Activated T-helper 1 cell treated with Interleukin-2 at 50 U/mL for 16 hours (primary cell): ENCODE measurements at places on chromosomes 5 and 9.

DNA sequence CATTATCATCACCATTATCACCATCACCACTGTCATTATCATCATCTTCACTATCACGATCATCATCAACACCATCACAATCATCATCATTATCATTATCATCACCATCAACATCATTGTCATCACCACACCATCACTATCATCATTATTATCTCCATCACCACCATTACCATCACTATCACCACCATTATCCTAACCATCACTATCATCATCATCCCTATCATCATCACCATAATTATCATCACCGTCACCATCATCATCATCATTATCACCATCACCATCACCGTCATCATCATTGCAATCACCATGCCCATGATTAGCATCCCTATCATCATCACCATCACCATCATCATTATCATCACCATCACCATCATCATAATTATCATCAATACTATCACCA, 311.9 kb downstream of the IRX2 start:
- no peak for DNase-seq

GRCh38 chr9:111913159-111913558, 16.5 kb downstream of the UGCG start:
- no peak for DNase-seq

- no peak for DNase-seq
Observed at GRCh38 chr5:150787656-150788055, 9.1 kb downstream of the SMIM3 start.

GRCh38 chr5:138514021-138514420, 29.0 kb downstream of the ETF1 start:
- no peak for DNase-seq

GRCh38 chr5:63029891-63030290, 451.3 kb downstream of the LRRC70 start:
- DNase-seq, result no peak

GRCh38 chr5:90297045-90297764, 112.4 kb downstream of the CETN3 start:
- DNase-seq, result no peak

GRCh38 chr9:131621551-131622358, 76.4 kb downstream of the PRRT1B start:
- no peak for DNase-seq

GRCh38 chr5:171627936-171628632, 157.5 kb upstream of the SMIM23 start:
- no peak for DNase-seq

DNA sequence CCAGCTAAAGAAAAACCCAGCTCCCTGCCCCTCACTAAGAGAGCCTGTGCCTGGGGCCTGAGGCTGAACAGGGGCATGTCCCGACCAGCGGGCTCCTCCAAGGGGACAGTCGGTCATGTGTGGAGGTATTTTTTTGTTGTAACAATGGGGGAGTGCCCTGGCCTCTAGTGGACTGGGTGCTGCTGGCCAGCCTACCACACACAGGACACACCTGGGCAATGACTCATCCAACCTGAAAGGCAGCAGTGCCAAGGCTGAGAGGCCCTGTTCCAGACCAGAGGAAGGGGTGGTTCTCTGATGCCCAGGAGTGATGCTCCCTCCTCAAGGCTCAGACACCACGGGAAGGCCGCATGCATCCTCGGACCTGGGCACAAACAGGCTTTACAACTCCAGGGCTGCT, 181.5 kb downstream of the OLFM1 start:
- DNase-seq, result no peak

DNA sequence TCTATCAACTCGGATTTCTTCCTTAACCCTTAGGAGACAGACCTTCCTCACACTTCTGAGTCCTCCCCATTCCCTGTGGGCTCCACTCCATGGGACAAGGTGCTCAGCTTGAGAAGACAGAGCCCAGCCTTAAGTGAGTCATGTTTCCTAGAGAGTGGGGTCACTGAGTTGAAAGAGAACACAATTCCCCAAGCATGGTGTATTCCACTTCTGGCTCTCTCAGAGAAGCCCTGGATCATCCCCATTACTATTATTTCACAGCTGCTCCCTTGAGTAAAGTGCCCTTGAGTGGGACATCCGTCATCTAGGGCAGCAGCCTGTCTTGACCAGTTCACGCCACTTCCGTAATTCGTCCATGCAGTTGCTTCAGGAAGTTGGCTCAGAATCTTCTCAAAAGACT, 604.8 kb downstream of the BNC2 start:
- no peak for DNase-seq

GRCh38 chr5:69261034-69261433, 26.3 kb downstream of the CDK7 start:
- DNase-seq, result no peak

DNA sequence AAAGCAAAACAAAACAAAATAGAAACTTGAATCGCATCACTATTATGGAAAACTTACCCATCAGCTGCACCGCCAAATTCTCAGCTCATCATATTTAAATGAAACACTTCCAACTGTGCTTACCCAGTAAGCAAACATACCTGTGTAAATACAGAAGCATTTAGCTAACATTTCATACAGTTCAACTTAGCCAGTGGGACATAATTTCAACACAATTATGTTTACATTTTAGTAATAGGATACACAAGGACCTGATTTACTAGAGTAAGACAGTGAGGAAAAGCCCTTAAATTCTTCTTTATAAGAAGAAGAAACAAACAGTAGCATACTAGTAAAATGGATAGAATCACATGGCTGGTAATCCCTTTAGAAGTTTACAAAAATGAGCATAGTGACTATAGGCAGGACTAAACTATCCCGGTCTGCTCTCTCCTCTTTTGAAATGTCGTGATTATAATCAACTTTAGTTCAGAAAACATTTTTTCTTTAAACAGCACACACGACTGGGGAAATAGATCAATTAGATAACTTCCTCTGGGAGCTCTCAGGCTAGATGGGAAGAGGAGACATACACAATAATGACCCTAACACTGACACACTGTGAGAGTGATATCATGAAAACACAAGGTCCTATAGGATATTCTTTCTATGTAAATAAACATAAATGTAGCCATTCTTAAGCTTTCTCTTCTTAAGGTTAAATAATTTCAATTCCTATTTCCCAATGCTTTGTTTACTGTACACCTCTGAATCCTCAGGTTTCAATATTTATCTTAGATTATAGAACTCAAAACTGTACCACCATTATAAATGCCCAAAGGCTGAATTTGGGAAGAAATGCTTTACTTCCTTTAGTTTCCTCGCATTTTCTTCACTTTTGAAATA, 15.9 kb upstream of the CDC20B start:
- no peak for DNase-seq

DNA sequence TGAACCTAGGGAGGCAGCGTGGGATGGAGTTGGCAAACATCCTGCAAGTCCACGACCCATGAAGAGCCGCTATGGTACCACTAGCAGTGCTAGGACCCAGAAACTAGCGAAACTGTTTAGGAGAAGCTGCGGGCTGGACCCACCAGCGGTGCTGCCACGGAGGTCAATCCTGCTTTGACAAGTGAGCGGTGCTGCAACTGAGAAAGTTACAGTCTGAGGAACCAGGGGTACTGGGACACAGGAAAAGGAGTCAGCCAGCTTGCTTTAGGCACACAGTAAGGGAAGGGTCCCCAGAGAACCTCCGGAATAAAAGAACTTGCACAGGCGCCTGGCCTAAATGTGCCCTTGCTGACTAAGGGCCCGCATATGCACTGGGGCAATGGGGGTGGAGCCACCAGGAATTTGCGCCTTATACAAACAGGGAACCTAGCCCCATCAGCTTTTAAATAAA, 23.6 kb upstream of the ANXA2R start:
- no peak for DNase-seq

- DNase-seq, result no peak
Observed at GRCh38 chr5:36575361-36575781, 31.0 kb upstream of the SLC1A3 start.

GRCh38 chr5:56386046-56386445, 152.9 kb upstream of the ANKRD55 start:
- DNase-seq, result no peak

DNA sequence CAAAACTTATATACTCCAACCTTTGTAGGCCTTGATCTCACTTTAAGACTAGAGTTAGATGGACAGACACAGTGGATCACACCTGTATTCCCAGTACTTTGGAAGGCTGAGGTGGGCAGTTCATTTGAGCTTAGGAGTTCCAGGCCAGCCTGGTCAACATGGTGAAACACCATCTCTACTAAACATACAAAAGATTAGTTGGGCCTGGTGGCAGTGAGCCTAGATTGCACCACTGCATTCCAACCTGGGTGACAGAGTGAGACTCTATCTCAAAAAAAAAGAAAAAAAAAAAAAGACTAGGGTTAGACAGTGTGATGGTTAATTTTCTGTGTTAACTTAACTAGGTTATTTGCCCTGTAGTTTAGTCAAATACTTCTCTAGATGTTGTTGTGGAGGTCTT, 74.1 kb downstream of the CFAP95 start:
- no peak for DNase-seq

GRCh38 chr9:37026931-37027581, 7.0 kb downstream of the PAX5 start:
- no peak for DNase-seq

DNA sequence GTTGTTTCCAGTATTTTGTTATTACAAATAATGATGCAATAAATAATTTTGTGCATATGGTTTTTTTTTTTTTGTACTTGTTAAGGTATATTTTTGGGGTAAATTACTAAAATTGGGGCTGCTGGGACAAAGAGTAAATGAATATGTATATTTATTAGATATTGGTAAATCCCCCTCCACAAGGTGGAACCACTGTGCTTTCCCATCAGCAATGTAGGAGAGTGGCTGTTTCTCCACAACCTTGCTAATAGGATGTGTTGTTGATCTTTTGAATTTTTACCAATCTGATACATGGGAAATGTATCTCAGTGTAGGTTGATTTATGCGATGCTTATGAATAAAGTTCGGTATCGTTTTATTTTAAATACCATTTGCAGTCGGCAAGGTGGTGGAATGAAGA, 118.1 kb downstream of the TRPM3 start:
- no peak for DNase-seq

DNA sequence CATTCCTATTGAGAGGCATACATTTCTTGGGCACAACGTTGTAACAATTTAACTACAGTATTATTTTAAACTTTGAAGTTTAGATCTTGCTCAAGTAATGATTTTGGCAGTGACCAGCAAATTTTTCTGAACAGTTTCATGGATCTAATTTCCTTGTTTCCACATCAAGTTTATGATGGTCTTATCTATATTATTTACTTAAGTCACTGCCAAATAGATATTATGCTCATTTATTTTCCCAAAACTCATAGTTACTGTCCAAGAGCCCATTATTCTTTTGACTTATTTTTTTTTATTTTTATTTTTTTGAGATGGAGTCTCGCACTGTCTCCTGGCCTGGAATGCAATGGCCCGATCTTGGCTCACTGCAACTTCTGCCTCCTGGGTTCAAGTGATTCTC, 86.5 kb upstream of the TLE4 start:
- DNase-seq, result no peak

DNA sequence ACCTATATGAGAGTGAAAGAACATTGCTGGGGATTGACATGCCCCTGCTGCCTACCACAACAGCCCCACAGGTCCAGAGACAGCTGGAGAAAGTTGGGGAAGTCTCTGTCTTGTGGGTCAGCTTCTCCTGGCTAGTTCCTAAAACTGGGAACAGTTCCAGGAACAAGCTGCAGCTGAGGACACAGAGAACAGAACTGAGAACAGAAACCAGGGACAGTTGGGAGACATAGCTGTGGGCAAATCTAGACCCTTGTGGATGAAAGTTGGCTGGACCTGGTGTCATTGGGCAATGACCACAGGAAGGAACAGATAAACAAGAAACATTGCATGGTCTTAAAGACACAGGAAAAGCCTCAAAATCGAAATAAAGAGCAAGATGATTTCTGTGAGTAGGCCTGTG, 58.3 kb upstream of the MOCS2 start:
- no peak for DNase-seq

- no peak for DNase-seq
Observed at GRCh38 chr5:1429066-1429465, 16.2 kb downstream of the SLC6A3 start.

DNA sequence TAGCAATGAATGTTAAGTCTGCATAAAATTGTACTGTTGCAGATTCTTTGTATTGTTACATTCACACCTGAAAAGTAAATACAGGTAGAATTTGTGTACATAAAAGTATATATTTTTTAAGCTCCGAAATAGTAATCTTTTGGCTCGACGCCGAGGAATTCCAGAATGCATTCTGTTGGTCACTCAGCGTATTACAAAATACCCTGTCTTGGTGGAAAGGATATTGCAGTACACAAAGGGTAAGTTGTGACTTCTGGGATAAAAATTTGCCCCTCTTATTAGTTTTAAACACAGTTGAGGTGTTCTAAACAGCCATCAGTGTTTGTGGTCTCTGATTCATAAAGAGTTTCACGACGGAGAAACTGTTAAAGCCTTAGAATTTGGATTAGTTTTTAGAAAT, 257.6 kb downstream of the ARHGEF28 start:
- DNase-seq, result no peak

DNA sequence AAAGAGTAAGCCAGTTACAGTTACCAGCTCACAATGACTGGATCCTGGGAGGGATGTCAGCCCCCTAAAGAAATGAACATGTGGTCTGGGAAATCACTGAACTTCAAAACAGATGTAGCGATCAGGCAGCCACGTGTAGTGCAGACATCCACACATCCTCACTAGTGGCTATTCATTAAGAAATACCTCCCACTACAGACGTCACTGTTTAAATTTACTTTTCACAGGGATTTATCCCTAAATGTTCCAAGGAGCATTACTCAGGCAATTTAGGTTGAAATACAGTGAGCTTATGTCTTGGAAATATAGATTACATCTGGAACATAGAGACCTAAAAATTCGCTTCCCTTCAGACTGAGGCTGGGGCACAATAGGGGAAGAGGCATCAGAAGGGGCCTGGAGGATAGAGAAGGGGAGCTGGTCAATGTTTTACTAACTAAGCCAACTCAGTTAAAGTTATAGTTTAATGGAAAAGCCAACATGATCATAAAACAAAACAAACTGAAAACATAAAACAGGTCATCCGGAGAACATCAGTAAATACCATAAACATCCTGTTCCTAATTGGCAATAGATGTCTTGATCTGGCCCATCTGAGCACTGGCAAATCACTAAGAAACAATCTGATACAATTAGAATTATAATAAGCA, 92.3 kb downstream of the FANCC start:
- no peak for DNase-seq

- DNase-seq, result peak; percentile 17
Observed at GRCh38 chr5:178279723-178280438, 47.3 kb upstream of the PHYKPL start.

- no peak for DNase-seq
Observed at GRCh38 chr5:55633574-55634208, 78.4 kb downstream of the SLC38A9 start.

DNA sequence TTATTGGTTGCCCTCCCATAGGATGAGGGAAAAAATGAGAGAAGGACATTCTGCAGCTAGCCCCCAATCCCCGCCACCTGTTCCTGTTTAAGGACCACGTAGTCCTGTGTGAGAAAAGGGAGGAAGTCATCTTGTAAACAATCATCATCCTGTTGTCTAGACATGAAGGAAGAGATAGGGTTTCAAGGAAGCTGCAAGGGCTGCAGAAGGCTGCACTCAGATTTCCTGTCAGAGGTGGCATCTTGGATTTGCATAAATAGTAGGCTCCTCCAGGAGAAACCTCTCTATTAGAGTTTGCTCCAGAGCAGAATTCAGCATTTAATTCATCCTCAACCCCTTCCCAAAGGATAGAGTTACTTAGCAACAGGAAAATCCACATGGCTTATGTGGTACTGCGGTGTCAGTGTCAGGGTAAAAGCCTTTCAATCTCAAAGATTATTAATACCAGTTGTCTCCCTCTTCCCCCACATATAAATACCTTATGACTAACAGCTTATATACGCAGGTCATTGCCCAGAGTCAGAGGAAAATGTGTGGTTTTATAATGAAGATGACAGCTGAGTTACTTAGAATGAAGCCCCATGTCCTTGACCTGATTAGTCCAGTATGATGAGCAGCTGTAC, 4.6 kb upstream of the DNAJC18 start:
- no peak for DNase-seq
